ENCODE measurements at places on chromosomes 7 and 10.
A peak's percentile ranks its signal among the peaks of the same experiment; 100 is the strongest.

GRCh38 chr10:110870823-110871297, 868 bp upstream of the PDCD4 start:
- DNase-seq: peak; percentile 14

- no peak for DNase-seq
These were observed 51.5 kb downstream of the PFKFB3 start for GRCh38 chr10:6254201-6254600.

DNA sequence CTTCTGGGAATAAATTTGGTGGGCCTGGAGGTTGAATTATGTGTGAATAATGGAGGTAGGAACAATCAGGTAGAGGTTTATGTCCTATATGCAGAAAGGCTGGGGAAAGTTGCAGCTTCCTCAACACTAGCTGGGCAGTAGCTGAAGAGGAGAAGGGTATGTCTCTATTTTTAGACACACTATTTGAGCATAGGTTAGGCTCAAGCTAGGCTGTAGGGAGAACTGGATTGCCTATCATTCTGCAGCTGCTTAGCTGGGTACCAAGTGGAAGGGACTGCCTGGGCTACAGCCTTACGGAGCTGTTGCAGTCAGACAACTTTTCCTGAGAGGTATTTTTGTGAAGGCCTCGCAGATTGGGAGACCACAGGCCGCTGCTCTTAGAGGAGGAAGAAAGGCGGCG, 67.9 kb downstream of the DENND11 start:
- no peak for DNase-seq

DNA sequence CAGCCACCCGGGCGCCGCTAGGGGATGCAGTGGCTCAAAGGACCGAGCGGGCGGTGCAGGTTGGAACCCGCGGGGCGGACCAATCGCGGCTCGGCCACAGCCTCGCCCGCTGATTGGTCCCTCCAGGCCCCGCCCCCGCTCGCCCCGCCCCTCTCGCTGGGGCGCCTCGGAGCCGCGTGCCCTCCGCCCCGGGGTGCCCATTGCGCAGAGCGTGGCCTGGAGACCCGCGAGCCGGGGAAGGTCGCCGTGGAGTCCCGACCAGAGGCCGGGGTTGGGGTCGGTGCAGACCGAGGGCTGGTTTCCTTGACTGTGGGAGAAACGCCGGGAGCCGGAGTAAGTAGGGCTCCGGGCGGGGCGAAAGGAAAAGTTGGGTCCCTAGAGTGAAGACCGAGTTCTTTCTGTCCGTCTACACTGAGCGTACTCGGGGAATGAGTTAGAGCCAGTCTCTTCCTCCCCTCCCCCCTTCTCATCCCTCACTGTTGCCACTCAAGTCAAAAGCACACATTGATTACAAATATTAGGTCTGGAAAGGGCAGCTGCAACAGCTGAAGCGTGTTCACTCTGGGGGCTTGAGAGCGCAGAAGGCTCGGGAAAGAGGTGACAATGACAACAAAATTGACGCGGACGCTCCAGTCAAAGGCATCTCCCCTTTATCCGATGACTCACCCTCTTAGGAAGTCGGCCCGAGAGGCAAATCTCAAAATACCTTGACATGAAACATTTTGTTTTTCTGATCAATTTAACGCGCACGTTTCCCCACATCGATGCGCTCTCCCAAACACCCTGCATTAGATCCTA, 843 bp upstream of the GATA3 start:
- DNase-seq: peak; percentile 85

- DNase-seq: no peak
These were observed 32.0 kb downstream of the PTEN start for GRCh38 chr10:87895430-87895829.

DNA sequence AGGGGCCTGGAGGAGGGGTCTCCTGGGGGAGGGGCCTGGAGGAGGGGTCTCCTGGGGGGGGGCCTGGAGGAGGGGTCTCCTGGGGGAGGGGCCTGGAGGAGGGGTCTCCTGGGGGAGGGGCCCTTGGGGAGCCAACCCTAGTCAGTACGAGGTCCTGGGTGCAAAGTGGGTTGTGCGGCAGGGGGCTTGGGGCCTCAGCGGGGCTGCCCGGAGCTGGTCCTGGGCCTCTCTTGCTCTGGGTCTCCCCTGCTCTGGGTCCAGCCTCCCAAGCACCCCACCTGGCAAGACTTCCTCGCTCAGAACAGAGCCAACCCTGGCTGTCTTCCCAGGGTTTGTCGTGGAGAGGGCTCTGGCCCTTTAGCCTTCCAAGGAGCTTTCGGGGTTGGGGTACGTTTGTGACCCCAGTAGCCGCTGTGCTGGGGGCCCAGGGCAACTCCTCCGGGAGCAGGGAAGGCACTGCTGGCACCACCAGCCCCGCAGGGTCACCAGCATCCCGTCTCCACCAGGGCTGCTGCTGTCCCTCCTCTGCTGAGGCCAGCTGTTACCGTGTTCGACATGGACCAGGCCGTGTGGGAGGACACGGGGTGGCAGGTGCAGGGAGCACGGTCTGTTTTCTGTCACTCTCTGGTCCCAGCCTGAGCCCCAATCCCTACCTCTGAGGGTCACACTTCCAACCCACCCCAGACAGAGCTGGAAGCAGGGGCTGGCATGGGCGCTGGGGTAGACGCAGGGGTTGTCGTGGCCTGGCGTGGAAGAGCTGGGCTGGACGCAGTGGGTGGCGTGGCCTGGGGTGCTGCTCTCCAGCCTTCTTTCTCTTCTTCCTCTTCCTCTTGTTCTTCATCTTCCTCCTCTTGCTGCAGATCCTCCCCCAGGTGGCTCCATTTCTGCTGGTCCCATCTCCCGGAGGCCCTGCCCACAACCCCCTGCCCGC, 22.8 kb downstream of the PWWP2B start:
- DNase-seq: no peak

DNA sequence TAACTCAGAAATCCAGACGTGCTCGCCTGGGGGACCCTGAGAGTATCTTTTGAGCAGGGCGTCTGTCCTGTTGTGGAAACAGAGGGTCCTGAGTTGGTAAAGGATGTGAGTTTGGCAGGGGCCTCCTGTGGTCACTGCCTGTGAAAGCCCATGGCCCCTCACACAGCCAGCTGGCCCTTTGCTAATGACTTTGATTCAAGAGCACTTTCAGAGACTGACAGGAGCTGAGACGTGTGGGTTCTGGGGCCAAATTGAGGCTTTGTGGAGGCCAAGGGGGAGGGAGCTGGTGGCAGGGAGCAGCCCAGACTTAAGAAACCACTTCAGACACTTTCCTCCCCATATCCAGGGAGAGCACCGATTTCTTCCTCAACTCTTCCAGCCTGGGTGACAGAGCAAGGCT, 459.4 kb upstream of the FOXK1 start:
- no peak for DNase-seq

GRCh38 chr10:127899766-127900387, 7.0 kb upstream of the PTPRE start:
- DNase-seq: no peak

DNA sequence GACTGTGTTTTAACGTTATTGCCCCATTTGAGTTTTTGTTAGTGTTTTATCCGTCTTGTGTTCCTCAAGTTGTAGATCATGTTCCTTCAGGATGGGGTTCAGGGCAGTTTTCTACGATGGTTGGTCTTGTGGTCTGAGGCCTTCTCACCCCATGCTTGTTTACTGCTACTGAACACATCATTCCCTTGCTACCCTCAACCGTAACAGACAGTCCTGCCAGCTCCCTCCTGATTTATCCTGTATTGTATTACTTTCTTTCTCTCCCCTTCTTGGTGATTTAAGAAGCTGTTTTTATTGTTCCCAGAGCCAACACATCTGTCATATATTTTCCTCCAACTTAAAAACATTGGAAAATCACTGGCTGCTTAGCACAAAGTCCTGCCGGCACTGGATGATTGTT, 719.8 kb downstream of the INHBA start:
- no peak for DNase-seq

GRCh38 chr10:87000491-87000890, 19.6 kb upstream of the FAM25A start:
- peak; percentile 28 for DNase-seq

GRCh38 chr10:43444897-43445466, 8.1 kb downstream of the ZNF487 start:
- DNase-seq: no peak

DNA sequence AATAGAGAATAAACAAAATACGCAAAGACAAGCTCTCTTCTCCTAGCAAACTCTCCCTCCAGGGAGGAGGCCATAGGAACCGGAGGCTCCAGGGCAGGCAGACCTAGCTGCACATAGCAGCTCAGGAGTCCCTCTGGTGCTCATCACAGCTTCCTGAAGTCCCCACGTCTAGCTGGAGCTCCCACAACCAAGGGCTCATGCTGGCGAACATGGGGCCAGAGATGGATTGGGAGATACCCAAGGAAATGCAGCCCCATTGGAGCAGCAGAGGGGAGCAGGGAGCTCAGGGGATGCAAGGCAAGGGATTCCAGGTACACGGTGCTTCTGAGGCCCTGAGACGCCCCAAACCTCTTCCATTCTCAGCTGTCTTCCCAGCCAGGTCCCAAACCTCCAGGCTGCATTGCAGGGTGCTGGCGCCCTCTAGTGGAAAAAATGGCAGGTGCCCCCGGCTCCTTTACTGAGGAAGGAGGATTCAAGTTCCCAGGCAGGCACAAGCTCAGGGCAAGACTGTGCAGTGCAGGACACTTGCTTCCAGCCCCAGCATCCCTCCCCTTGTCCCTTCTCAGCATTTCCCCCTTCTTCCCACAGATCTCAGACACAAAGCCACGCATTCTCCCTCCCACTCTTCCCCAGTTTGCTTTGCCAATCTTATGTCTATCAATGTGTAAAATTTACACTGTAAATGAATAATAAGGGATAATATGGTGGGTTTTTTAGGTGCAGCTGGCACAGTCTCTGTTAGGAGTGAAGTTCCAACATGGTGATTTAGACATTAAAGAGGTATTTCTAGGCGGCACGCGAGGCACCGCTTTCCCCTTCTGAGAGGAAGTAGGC, 46.2 kb downstream of the GPAM start:
- peak; percentile 64 for DNase-seq

GRCh38 chr7:139103057-139103815, 6.3 kb downstream of the ZC3HAV1 start:
- DNase-seq: no peak

DNA sequence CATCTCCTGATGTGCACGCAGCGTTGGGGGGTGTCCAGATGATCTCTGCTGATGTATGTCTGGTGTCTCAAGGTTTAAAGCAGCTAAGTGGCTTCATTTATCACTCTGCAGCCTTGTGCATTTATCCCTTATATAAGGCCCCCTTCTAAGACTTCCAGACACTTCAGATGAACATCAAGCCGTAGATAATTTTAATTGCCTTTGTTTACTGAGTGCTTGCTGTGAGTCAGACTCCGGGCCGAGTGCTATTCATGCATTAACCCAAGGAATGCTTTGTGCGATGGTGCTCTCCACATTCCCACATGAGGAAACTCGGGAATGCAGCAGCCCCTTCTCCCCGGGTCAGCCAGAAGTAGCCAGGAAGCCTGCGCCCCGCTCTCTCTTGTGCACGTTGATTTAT, 328.6 kb upstream of the COBL start:
- no peak for DNase-seq

- DNase-seq: no peak
These were observed 44.9 kb downstream of the FIGNL1 start for GRCh38 chr7:50405221-50405620.

DNA sequence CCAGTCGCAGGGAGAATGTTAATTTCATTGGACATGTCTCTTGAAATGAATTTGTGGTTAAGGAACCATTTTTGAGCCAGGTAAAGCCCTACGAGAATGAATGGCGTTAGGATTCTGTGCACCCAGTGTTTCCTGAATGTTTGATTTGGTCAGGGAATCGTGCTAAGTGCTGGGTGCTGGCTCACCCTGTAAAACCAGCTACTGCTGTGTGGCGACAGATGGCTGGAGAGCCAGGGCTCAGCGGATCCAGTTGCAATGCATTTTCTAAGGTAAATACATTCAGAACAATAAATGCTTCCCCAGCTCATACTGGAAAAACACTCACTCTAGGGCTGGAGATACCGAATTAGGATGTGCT, 355.5 kb downstream of the GLRX3 start:
- no peak for DNase-seq

GRCh38 chr10:63930584-63930983, 409.4 kb downstream of the REEP3 start:
- no peak for DNase-seq

DNA sequence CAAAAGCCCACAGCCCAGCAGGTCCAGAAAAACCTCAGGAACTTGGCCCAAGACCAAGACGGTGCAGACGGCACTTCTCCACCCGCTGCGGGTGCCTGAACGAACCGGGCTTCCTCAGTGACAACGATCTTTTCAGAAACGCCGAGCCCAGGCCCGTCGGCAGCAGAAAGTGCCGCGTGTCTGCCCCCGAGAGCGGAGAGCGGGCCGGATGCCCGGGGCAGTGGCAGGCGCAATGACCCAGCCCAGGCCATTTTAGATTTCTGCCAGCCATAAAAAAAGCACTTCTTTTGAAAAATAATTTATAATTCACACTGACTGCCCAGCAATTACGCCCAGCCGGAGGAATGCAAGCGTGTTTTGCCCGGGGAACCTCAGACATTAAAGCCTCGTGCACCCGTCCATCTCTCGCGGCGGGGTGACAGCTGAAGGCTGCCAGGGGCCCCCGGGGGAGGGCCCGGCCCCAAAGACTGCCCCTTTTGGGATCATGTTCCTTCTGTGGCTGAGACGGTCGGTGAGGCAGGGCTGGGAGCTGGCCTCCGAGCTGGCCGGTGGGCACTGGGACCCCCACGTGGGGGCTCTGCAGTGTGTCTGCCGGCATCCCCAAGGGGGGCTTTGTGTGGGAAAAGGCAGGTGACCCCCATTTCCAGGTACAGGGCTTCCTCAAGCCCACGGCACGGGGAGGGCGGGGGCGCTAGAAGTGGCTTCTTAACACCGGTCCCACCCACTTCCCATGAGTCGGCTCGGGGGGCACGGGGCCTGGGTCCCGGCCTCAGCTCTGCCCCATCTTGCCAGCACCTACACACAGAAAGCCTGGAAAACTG, 71.3 kb upstream of the PDGFA start:
- DNase-seq: peak; percentile 46

DNA sequence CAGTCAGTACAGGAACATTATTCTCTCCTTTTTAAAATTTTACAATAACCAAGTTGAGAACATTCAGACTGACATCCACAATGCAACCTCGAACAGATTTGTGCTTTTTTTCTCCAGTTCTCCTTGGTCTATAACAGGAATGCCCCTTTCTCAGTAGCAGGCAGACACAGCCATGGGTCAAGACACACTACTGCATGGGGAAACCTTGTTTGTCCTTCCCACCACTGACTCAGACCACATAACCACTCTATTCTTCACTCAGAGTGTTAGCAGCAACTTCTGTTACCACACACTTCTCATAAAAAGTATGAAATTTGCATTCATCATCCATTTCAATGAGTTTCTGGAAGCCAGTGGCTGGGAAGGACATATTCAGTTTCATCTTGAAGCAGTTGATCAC, 421.7 kb downstream of the ADRA2A start:
- DNase-seq: no peak

GRCh38 chr10:6062101-6062771, at the start of gene IL2RA:
Gene IL2RA (minus strand): TSS chr10:6062367. CDS start chr10:6062151, 216 bp downstream.
- DNase-seq: no peak

DNA sequence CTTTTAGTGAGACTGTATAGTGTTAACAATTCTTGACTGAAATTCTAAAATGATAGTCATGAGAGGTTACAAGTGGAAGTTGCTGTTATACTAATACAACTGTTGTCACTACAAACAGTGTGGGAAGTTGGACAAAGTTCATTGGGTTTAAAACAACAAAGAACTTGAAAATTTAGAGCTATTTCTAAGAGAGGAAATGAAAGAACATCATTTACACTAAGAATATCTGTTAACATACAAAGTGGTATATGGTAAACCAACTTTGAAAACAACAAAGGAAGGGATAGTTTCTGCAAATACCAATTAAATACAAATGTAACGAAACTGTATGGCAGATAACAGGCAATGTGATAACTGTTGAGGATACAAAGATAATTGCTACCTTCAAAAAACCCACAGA, 11.6 kb downstream of the MTPN start:
- DNase-seq: no peak

Measured in EH (cell line).